ENCODE measurements at places on chromosomes 7 and 10.
A peak's percentile ranks its signal among the peaks of the same experiment; 100 is the strongest.

- no peak for DNase-seq
Observed at GRCh38 chr10:132131581-132132420, 54.9 kb upstream of the DPYSL4 start.

DNA sequence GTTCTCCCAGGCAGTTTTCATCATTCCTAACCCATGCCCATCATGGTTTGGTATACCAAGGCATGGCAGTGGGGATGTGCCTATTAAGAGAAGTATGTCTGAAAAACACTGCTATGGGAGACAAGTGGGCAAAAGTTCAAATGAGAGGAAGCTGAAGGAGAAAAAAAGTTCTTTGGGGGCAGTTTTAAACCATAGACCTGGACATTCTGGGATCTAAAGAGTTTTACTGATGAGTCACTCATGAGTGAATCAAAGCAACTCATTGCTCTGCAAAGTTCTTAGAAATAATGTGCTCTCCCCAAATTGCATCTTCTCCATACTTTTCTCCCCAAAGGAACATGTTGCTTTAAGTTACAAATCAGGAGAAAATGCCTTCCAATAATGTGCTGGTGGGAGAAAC, 256.9 kb upstream of the MTPN start:
- DNase-seq: no peak

DNA sequence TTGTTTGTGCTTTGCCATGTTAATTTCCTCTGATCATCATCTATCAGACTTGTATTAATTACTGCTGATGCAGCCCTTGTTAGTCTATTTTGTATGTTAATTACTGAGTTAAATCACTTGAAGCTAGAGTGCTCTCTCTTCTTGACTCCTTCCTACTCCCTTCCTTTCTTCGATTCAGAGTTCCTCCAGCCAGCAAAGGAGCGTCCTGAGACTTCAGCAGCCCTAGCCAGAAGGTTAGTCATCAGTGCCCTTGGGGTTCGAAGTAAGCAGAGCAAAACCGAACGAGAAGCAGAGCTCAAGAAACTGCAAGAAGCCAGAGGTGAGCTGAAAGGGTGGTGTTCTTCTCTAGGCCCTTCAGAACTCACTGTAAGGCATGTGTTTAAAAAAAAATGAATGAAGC, 32.1 kb downstream of the LOXL4 start:
- no peak for DNase-seq

GRCh38 chr7:81583090-81583489, 186.8 kb downstream of the HGF start:
- DNase-seq: no peak

DNA sequence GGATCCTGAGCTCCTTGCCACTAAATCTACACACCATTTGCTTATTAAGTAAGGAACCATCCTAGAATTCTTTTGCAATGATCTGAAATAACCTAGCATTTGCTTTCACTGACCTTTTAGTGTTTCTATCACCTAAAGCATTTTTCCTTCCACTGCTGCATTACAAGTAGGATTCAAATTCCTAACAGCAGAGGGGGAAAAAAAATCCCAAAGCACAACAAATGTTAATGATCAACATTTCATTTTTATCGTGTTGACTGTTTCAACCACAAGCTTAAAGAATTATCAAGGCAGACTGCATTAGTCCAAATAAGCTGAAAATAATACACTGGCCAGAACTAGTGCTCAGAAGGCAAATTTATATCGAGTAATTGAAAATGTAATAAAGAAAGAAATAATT, 174.7 kb upstream of the TCF7L2 start:
- no peak for DNase-seq

DNA sequence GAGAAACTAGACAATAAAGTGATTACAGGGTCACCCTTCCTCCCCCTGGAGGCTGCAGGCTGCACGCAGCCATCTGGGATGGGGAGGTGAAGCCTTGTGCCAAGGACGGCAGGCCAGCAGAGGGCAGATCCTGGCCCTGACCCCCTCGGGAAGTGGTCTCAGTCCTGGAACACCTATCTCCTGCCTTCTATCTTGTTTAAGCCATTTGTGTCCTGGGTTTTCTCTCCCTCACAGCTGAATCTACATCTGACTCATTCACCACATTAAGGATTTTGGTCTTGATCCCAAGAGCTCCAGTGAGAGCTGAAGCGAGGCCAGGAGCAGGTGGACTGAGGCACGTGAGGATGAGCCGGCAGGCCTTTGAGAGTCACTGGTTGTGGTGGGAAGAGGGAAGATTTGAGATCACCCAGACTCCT, 16.4 kb upstream of the PARP12 start:
- no peak for DNase-seq

GRCh38 chr7:93146472-93147141, 1.6 kb downstream of the SAMD9L start:
- no peak for DNase-seq

DNA sequence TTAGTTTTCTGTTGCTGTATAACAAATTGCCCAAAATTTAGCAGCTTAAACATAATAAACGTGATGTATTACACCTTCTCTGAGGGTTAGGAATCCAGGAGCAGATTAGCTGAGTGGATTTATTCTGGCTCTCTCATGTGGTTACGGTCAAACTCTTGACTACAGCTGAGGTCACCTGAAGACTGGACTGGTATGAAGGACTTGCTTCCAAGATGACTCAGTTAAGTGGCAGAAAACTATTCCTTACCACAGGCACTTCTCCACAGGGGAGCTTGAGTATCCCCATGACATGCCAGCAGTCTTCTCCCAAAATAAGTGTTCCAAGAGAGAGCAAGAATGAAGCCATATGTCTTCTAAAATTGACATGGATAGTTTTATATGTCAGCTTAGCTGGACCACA, 957.2 kb upstream of the GHITM start:
- DNase-seq: no peak

DNA sequence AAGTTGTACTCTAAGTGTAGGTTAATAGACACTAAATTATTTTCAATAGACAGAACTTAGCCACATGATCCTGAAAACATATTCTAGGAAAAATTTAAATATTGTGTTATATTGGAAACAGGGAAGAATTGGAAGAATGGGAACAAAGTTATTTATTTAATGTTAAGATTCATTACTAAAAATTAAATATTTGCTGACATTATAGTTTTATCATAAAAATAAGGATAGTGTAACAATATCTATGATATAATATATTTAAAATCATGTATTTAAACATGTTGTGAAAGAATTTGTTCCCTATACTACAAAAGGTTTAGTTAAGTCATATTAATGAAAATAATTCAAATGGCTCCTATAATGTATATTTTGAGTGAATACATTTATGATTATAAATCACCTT, 120.1 kb upstream of the TEX47 start:
- DNase-seq: no peak

DNA sequence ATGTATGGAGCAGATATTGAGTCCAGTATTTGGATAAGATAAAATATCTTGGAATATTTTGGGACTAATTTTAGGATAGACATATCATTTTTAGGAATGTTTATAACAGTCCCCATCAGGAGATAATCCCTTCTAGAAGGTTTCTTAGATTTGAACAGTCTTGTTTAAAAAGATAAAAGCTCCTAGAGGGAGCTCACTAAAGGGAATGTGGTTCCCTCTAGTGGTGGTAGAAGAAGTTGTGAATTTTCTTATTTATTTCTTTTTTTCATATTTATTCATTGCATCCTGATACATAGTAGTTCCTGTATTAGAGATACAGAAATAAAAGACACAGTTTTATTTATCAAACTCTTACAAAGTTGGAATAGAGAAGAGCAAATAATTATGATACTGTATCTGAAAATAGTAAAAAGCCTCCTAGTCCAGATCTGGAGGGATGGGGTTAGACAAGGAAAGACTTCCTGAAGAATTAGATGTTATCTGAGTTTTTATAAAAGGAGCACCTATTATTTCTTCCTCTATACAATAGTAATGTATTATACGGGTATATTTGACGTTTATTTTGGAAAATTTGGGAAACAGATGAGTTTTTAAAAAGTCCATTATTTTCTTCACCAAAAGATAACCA, 24.5 kb upstream of the KLF14 start:
- DNase-seq: no peak

DNA sequence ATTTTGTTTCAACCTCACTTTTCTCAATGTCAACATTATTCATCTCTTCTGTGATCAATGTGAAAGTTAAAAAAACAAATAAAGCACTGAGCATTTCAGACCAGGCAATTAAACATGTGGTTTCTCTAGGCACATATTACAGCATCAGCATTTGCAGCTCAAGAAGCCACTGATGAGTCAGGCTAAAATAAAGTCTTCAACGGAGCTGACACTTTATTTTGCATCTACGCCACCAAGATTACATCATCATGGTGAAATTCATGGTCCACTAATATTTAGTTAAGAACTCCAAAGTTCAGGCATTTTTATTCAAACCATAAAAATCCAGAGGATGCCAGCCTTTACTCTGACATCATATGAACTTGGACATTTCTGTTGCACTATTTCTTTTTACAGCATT, 33.0 kb downstream of the MAGI2 start:
- DNase-seq: peak; percentile 84

DNA sequence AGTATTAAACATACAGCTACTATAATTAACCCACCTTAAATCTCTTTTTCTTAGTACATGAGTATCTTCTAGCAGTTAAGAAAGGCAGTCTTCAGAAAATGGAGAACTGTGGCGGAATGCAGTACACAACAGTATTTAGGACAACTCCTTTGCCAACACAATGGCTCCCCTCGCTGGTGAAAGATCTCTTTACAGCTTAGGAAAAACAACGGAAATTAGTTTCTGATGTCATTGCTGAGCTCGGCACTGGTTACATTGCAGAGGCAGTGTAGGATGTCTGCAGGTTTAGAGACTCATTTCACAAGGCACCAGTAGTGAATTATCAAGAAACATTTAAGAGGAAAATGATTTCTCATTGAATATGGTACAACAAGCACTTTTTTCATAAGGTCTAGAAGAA, 43.4 kb downstream of the GLRX3 start:
- DNase-seq: peak; percentile 51

DNA sequence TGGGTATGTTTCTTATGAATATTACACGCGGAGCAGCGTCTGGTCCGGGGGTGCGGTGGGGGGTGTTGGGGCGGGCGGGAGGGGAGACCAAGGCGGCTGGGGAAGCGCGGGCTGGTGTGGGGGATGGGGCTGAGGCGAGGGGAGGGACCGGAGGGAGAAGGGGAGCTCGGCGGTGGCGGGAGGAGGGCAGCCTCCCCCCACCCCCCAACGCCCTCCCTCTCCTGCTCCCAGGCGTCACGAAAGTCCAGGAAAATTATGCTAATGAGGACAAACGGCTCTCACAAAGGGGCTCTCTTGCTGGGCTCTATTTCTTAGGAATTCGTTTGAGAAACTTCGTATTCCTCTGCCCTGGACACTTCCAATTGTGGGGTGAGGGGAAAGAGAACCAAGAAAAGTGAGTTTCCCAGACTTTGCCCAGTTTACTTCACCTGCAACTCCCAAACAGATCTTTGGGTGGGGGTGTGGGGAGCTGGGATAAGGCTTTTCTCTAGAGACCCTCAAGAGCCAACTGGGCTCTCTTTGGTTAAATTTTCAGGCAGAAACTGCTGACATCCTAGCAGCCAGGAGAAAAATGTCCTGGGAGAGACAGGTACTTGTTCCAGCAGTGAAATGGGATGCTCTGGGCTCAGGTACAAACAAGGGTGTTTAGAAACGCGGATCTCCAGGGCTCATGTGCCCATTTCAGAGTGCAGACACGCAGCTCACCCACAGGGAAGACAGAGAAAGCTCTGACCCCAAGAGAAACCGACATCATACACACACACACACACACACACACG, 11.7 kb upstream of the HOXA2 start:
- DNase-seq: no peak

DNA sequence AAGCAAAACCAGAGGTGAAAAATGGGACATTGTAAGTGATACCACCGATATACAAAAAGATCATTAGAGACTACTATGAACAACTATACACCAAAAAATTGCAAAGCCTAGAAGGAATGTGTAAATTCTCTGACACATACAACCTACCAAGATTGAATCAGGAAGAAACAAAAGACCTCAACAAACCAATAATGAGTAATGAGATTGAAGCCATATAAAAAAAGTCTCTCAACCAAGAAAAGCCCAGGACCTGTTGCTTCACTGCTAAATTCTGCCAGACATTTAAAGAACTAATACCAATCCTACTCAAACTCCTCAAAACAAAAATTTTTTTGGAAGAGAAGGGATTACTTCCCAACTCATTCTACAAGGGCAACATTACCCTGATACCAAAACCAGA, 134.0 kb downstream of the TPST1 start:
- DNase-seq: no peak

DNA sequence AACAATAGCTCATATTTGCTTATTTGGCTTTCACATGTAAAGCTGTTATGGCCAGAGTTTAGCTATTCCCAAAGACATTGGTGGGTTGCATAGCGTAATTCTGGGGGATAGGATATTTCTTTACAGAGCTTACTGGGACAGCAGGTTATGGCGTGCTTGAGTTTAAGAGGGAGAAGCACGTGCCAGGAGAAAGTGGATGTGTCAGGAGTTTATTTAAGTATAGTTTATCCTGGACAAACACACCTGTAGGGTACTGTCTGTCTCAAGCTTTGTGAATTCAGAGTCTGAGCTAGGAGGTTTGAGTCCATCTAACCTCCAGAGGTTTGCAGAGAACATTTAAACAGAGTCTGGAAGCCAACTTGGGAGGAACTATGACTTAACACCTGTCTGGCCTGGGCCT, 21.3 kb downstream of the GBF1 start:
- no peak for DNase-seq

GRCh38 chr10:91294134-91294906, 73.9 kb downstream of the PCGF5 start:
- DNase-seq: no peak

- DNase-seq: no peak
Observed at GRCh38 chr10:68333058-68333395, 299 bp upstream of the PBLD start.

DNA sequence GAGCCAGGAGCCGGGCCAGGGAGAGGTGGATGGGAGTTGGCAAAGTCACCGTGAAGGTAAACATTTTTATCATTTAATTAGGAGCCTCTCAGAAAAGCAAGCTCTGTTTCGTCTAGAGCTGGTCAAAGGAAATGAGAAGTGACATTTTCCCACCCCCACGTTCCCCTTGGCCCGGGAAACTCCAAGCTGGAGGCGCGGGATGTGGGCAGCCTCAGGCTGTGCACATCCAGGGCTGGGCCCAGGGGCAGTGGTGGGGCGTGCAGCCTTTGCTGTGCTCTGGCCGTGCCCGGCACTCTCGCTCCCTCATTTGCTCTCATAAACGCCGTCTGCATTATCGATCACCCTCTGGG, 135.6 kb upstream of the RET start:
- no peak for DNase-seq

- DNase-seq: no peak
Observed at GRCh38 chr10:63128443-63128842, 4.7 kb upstream of the NRBF2 start.

- no peak for DNase-seq
Observed at GRCh38 chr7:111833466-111833865, 271.2 kb upstream of the IMMP2L start.

- no peak for DNase-seq
Observed at GRCh38 chr10:72353965-72354355, 759 bp downstream of the DNAJB12 start.
